ENCODE measurements at places on chromosomes 11 and 22.
A peak's percentile ranks its signal among the peaks of the same experiment; 100 is the strongest.

DNA sequence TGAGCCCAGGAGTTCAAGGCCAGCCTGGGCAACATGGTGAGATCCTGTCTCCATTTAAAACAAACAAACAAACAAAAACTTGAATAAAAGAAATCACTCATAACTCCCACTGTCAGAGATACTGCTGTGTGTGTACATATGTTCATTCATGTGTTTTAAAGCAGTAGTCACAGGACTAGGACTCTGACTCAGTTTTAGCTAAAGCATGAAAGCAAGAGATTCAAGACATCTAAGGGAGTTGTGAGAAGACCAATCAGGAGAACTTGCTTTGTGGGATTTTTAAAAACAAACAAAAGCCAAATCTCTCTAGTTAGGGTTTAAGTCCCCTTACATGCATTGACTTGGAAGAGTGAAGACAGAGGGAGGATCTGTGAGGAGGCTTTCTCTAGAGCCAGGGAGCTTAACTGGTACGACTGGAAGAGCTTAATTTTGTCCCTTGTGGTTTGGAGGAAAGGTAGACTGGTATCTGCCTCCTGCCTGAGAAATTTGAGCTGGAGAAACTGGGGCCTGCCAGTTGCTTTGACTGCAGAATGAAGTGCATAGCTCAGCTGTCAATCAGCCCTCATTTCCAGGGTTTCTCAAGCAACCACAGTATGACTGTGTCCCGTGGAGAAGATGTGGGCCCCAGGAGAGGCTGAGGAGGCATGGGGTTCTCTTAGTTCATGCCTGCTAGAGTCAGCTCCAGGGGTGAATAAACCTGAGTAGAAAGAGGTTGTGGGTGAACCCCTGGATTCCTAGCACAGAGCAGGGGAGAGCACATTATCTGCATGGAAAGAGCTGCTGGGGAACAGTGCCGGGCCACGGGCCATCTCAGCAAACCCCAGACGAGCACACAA lies 30.6 kb downstream of the EXPH5 start:
- DNase-seq, result no peak

GRCh38 chr11:128660947-128661346 lies 32.9 kb upstream of the FLI1 start:
- peak; percentile 59 for DNase-seq

DNA sequence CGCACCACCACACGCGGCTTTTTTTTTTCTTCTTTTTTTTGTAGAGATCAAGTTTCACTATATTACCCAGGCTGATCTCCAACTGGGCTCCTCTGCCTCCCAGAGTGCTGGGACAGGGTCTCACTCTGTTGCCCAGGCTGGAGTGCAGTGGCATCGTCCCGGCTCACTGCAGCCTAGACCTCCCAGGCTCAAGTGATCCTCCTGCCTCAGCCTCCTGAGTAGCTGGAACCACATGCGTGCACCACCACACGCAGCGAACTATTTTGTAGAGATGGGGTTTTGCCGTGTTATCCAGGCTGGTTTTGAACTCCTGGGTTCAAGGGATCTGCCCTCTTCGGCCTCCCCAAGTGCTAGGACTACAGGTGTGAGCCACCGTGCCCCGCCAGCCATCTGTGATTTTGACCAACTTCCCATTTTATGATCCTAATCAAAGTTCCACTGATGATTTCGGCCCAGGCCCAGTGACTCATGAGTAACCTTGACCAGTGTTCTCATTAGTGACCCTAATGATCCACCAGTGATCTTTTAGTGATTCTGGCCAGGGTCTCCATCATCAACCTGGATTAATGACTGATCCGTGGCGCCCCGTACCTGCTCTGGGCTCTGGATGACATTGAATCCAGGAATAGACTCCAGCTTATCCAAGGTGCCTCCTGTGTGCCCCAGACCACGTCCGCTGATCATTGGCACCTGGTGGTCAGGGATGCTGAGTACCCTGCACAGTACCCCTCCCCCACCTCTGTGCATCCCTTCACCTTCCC lies 1.7 kb downstream of the TYMP start:
- DNase-seq, result no peak

DNA sequence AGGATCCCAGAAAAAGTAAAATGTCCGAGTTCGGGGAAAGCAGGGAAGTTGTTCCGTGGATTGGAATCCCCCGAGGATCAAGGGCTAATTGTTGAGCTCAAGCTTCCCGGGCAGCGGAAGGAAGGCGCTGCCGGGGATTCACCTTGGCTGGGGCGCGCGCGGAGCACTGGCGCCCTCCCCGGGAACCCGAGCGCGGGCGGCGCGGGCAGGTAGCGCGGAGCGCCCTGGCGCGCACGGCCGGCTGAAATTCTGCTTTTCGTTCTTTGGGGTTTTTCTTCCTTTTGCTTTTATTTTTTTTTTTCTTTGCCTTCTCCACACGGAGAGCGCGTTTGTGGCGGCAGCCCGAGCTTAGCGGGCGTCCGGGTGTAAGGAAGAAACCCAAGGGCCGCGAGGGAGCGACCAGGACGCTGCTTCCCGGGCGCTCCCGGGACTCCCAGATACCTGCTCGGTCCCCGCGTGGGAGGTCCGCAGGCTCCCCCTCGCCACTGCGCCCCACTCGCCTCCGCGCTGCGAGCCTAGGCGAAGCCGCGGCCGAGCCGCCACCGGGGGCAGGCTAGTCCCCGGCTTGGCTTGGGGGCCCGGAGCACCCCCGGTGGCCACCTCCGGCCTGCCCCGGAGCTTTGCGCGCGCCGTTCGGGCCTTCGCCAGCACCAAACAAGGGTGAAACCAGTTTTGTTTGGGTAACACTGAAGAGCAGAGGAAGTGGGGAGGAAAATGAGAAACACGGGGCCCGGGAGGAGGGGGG lies 4.8 kb upstream of the IGF2 start:
- no peak for DNase-seq

DNA sequence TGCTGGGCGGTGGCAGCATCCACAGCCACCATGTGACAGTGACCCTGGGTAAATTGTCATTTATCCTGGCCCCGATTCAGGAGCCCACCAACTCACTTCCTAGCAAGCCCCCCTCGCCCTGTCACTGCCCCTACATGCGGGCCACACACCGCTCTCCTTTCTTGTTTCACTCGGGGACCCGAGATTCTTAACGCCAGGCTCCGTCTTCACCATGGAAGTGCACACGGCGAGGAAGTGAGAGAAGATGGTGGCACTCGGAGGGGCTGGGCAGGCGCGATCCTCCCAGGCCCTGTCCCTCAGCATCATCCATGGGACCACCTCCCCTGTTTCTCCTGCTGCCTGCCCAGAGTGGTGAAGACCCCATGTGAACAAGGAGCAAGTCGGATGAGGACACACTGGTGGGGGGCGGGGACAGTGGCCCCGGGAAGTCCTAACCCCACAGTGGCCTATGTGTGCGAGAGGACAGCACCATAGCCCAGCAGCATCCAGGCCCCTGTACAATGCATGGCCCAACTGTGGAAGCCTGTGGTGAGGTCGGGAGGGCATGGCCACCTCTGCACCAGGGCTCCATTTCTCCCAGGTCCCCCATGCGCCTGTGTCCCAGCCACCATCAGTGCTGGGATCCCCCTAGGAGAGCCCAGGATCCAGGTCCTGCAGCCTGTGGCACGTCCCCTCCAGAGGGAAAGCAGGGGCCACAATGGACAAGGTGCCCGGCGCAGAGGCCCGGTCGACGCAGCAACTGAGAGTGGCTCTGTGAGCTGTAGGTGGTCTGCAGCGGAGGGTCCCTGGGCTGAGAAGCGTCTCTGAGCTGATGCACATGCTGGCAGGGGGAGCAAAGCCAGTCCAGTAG lies 262.8 kb downstream of the BRD1 start:
- DNase-seq, result no peak

GRCh38 chr11:9047964-9048523 lies 43.4 kb downstream of the SCUBE2 start:
- DNase-seq, result no peak

DNA sequence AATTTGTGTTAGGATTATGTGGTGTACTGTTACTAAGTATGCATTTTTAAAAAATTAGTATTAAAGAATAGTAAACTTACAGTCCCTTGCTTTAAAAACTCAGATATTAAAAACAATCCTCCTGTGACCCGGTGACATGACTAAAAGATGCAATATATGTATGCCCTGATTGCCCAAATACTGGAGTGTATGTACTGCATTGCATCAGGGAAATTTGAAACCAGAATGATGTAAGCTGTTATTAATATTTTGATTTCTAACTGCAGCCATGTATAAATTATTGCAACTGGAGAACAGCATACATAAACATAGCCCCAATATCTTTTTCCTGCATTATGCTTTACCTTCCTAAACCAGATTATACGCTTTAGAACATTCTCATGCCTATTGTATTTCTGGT lies 3.7 kb upstream of the HSPA8 start:
- peak; percentile 65 for DNase-seq

- no peak for DNase-seq
Measured at GRCh38 chr11:61760946-61761345, 8.5 kb downstream of the MYRF start.

DNA sequence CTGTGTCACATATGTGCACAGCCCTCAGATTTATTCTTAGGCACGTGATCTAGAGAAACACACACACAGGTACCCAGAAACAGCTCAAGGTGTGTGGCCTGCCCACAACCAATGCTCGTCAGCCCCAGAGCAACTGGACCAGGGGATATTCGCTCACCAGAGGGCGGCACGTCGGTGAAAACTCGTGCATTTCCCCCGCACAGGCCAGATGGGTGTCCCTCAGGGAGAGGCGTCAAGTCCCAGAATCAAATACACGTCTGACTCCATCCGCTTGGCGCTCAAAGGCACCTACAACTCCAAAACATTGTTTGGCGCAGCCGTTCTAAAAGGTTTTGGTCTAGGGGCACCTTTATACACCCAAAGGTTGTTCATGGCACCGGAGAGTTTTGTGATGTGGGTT lies 429.0 kb downstream of the BRD1 start:
- no peak for DNase-seq

GRCh38 chr11:124202951-124203350 lies 19.8 kb downstream of the OR10D3 start:
- no peak for DNase-seq

DNA sequence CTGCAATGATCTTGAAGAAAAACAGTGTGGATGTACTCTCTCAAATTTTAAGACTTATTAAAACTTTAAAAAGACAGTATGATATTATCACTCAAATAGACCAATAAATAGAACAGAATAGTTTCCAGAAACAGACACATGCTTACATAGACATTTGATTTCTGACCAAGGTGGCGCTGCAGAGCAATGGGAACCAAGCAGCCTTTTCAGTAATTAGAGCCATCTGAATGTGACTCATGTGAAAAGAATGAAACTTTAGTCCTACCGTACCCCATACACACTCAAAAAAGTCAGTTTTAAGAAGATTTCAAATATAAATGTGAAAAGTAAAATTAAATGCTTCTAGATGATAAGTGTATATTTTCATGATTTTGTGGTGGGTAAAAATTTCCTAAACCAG lies 74.2 kb upstream of the MS4A8 start:
- peak; percentile 20 for DNase-seq

DNA sequence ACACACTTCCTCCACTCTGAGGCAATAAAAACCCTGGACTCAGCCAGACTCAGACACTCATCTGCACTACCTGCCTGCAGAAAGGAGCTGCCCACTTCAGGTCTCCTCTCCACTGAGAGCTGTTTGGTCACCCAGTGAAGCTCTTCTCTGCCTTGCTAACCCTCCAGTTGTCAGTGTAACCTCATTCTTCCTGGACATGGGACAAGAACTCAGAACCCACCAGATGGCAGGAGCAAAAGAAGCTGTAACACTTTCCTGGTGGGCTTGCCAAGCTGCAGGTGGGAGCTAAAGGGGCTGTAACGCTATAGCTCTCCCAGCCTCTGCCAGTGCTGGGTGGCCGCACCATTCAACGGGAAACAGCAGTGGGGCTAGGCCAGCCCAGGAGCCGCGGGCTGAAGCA lies 89.7 kb downstream of the CCDC73 start:
- no peak for DNase-seq

GRCh38 chr11:128291835-128292234 lies 295.5 kb downstream of the ETS1 start:
- no peak for DNase-seq

- DNase-seq, result no peak
Measured at GRCh38 chr11:67999704-68000103, 4.2 kb downstream of the UNC93B1 start.

GRCh38 chr22:26674211-26675190 lies 17.1 kb downstream of the MIAT start:
- DNase-seq, result peak; percentile 31

DNA sequence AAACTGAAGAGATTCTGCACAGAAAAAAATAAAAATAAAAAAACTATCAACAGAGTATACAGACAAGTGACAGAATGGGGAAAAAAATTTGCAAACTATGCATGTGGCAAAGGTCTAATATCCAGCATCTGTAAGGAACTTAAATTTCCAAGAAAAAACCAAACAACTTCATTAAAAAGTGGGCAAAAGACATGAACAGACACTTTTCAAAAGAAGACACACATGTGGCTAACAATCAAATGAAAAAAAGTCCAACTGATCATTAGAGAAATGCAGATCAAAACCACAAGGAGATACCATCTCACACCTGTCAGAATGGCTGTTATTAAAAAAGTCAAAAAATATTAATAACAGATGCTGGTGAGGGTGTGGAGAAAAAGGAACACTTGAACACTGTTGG lies 64.3 kb downstream of the APIP start:
- no peak for DNase-seq

GRCh38 chr11:47478651-47479329 lies 29.9 kb upstream of the RAPSN start:
- no peak for DNase-seq

DNA sequence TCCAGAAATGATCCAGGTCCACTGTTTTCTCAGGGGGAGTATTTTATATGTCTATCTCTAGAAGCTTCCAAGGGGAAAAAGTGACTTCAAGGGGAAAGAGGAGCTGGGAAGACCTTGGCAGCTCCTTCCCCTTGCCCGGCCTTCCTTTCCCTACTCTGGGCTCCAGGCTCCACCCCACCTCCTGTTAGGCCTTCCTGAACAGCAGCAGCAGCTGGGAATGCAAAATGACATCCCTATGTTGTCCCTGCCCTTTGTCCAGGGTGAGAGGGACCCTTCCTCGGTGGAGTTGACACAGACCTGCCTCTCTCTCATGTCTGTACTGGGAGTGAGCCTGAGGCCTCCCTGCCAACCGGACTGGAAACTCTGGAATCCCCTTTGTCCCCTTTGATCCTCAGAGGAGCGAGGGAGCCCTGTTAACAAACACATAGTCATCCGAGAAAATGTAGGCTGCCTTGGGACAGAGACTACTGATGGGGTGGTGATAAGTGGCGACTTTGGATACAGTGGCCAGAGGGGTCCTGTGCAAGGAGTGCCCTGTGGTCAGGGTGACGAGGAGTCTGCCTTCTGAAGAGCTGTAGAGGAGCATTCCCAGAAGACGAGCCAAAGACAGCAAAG lies 9.0 kb upstream of the MALAT1 start:
- no peak for DNase-seq

- DNase-seq, result no peak
Measured at GRCh38 chr11:74004759-74005615, 3.9 kb downstream of the UCP3 start.

- DNase-seq, result no peak
Measured at GRCh38 chr11:46745328-46745727, 26.3 kb downstream of the F2 start.

All from inflammatory macrophage (primary cell).